ENCODE measurements at places on chromosomes 7 and 10.

DNA sequence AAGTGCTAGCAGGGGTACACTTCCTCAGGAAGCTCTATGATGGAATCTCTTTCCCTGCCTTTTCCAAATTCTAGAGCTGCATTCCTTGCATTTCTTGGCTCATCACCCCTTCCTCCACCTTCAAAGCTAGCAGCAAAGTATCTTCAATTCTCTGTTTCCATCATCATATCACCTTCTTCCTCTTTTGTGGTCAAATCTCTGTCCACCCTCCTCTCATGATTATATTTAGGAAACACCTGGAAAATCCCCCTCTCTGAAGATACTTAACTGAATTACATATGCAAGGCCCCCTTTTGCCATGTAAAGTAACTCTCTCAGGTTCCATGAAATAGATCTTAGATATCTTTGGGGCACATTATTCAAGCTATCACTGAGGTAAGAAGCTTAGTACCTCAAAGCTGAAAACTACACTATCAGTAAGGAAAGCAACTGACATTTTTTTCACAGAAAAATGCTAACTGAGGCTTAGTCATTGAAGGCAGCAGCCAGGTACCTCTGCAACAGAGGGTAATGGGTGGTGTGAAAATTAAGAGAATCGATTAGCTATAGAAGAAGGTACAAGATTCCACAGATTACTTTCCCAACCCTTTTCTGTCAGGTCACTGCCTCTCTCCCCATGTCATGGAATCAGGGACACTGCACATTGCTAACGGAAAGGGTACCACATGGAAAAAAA is 197.3 kb downstream of the MACC1 start:
- no peak for DNase-seq

GRCh38 chr10:34966451-34966850 is 123.7 kb downstream of the CUL2 start:
- DNase-seq = no peak

GRCh38 chr7:42029405-42029804 is 207.6 kb downstream of the GLI3 start:
- DNase-seq = no peak

DNA sequence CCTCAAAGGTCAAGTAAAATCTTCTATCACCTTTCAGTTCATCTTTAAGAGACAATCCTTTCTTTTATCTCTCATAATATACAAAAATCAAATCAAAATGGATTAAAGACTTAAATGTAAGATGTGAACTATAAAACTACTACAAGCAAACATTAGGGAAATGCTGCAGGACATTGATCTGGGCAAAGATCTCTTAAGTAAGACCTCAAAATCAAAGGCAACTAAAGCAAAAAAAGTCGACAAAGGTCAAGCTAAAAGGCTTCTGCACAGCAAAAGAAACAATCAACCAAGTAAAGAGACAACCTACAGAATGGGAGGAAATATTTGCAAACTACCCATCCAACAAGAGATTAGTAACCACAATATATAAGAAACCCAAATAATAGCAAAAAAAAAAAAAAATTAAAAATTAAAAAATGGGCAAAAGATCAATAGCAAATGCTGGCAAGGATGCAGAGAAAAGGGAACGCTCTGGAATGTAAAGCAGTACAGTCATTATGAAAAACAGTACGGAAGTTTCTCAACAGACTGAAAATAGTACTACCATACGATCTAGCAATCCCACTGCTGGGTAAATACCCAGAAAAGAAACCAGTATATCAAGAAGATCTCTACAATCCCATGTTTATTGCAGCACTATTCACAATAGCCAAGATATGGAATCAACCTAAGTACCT is 41.7 kb downstream of the TNPO3 start:
- DNase-seq = no peak

DNA sequence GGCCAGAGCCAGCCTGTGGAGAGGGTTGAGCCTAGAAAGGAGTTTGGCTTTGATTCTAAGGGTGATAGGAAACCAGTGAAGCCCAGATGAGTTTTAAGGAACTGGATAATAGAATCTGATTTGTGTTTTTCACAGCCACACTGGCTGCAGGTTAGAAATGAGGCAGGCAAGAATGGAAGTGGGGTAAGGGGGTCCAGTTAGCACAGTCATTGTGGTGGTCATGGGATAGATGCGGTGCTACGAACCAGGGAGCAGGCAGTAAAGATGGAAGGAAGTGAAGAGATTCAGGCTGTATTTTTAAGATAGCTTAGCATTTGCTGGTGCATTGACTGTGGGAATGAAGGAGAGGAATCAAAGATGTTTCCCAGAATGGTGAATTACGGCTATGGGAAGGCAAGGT is 322.2 kb downstream of the LRMDA start:
- DNase-seq = no peak

DNA sequence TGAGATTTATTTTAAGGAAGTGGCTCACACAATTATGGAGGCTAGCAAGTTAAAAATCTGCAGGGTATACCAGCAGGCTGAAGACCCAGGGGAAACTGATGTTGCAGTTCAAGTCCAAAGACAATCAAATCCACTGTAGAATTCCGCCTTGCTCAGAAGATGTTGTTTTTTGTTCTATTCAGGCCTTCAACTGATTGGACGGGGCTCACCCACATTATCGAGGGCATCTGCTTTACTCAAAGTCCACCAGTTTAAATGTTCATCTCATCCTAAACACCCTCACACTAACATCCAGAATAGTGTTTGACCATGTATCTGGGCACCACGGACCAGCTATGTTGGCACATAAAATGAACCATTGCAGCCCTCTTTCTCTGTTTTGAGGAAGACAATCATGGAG is 211.2 kb upstream of the GPR26 start:
- no peak for DNase-seq

DNA sequence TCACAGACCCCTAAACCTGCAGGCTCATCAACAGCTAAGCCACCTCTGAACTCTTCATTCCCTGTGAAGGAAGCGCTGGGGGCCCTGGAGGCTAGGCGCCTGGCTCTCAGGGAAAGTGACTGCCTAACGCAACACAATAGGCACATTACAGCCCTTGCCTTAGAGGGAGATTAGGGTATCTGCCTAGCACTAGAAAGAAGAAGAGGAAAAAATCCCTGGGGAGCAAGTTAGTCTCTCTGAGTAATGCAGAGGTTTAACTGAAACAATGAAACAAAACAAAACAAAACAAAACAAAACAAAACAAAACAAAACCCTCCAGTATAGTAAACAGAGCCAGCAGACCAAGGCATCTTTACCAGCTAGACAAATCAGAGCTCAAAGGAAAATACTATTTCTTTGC is 2.6 kb downstream of the ZNF777 start:
- no peak for DNase-seq

DNA sequence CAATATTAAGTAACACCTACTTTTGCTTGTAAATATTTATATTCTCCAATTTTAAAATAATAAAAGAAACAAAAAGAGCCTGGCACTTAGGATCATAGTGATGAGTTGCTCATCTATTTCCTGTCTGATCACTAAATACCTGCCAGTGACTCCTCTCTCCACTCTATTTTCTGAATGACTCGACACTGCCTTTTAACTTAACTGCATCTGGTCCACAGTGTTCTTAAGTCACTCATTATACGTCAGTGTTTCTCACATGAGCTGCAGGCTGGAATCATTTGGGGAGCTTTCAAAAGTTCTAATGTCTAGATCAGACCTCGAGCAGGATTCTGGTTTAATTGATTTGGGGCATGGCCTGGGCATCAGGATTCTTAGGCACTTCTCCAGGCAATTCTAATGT is 78.0 kb upstream of the AGBL3 start:
- DNase-seq = no peak

- no peak for DNase-seq
These were observed 50.5 kb downstream of the MRPL32 start for GRCh38 chr7:42982604-42983115.

GRCh38 chr7:120110169-120110568 is 162.8 kb upstream of the KCND2 start:
- no peak for DNase-seq

DNA sequence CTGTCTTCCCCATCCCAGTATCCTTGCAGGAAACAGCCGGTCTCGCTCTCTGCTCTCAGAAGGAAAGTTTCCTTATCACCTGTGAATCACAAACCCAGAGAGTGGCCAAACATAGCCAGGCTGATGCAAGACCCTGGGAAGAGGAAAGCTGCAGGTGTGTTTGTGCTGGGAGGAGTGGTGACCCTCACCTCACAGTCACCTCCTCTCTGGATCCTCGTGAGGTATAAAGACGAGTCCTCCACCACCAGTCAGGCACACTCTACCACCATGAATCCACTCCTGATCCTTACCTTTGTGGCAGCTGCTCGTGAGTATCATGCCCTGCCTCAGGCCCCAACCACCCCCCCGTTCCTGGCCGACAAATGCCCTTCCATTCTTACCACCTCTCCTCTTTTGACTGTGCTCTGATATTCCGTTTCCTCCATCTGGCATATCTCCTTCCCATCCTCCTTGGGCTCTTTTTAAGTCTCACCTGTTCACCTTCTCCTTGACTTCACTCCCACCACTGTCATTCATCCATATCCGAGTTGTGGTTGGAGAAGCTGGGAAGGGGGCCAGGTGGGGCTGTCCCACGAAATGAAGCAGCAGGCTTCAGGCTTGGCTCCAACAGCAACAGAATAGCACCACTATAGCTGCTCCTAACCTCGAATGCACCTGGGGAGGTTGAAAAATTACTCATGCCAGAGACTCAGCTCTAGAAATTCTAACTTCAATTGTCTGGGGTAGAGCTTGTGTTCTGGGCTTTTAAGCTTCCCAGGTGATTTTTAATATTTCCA is at the start of gene PRSS1:
Gene PRSS1 (plus strand): TSS at position 255 of the 776 bp plus-strand sequence. CDS start 13 bp downstream, at position 268.
- DNase-seq = no peak

GRCh38 chr10:132679640-132680039 is 106.3 kb downstream of the NKX6-2 start:
- DNase-seq = no peak

- no peak for DNase-seq
These were observed 74.6 kb upstream of the IKZF1 start for GRCh38 chr7:50229964-50230363.

- DNase-seq = no peak
These were observed 664 bp upstream of the C10orf88 start for GRCh38 chr10:122954731-122955050.

- DNase-seq = no peak
These were observed 143.0 kb downstream of the RSU1 start for GRCh38 chr10:16674147-16674703.

DNA sequence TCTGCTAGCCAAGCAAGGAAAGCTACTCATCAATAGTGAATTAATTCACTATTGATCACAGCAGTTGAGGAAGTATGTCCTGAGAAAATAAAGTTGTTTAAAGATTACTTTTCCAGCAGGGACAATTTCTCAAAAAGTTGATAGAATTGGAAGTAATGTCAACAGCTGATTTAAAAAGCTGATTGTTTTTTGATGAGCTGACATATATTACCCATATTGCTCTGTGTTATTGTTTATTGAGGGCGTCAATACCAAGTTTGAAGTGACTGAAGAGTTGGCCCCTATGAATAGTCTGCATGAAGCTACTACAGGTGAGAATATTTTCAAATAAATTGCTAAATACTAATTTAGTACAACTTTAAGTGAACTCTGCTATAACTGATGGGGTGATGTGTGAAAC is 28.0 kb downstream of the ZFAND4 start:
- DNase-seq = no peak

DNA sequence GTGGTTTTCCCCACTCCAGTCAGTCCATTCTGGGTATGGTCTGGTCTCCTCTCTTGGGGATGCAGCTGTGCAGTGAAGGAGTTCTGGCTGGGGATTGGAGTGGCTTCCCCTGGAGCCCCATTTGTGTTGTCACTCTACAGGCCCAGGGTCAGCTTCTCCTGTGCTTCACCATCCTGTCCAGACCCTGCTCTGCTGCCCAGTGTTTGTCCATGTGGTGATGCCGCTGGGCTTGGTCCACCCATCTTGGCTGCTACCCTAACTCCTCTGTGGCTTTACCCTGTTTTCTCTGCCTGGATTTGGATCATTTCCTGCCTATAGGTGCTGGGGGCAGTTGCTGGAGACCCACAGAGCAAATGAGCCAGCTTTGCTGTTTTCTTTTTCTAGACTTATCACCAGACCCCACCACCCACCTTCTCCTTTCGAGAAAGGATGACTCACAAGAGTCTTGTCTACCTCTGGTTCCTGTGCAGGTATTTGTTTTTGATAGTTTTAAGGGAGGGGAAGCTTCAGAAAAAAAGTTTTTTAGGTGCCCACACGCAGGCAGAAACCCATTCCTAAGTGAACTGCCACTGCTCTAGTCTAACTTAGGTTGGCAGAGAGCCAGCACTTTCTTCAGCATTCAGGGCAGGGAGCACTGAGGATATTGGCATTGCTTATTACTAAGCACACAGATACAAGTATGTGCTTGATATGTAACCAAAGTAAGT is 8.5 kb downstream of the ZDHHC16 start:
- no peak for DNase-seq

- no peak for DNase-seq
These were observed 326.6 kb upstream of the IGFBP3 start for GRCh38 chr7:46247664-46248063.

- DNase-seq = no peak
These were observed 113.1 kb downstream of the PTPRN2 start for GRCh38 chr7:158474488-158474887.

- no peak for DNase-seq
These were observed 92.6 kb downstream of the CREM start for GRCh38 chr10:35219292-35219691.

DNA sequence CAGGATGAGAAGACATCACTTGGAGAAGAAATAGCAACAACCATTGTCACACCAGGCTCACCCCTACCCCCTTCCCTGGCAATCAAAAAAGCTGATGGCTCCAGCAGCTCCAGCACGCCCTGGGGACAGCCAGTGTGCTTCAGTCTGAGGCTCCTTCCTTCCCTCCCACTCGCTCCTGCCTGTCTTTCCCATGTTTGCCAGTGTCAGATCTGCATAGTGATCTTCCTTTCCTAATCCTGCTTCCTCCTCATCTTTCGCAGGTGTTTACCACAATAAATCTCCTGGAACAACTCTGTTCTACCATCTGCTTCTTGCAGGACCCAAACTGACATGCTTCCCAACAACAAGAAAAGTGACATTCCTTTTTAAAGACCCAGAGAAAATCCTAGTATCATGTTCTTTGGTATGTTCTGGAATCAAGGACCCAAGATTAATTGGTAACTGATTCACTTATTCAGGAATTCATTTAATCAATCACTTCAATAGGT is 57.1 kb downstream of the STEAP1B start:
- no peak for DNase-seq

DNA sequence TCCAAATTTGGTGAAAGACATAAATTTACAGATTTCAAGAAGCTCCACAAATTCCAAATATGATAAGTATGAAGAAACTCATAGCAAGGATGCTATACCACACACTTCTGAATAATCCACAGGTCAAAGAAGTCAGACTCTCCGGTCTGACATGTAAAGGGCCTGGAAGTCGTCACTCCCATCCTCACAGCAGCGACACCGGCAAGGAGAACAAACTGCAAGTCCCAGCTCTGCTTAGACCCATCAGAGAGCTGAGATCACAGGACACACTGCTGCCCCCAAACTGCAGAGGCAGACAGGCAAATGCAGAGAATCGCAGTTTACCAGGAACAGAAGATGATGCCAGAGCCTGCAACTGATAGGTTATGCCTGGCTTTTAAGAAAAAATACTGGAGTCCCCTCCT is 62.0 kb downstream of the AMZ1 start:
- DNase-seq = no peak

All from endothelial cell (in vitro differentiated cells).